ENCODE measurements at places on chromosomes 6 and 20.

DNA sequence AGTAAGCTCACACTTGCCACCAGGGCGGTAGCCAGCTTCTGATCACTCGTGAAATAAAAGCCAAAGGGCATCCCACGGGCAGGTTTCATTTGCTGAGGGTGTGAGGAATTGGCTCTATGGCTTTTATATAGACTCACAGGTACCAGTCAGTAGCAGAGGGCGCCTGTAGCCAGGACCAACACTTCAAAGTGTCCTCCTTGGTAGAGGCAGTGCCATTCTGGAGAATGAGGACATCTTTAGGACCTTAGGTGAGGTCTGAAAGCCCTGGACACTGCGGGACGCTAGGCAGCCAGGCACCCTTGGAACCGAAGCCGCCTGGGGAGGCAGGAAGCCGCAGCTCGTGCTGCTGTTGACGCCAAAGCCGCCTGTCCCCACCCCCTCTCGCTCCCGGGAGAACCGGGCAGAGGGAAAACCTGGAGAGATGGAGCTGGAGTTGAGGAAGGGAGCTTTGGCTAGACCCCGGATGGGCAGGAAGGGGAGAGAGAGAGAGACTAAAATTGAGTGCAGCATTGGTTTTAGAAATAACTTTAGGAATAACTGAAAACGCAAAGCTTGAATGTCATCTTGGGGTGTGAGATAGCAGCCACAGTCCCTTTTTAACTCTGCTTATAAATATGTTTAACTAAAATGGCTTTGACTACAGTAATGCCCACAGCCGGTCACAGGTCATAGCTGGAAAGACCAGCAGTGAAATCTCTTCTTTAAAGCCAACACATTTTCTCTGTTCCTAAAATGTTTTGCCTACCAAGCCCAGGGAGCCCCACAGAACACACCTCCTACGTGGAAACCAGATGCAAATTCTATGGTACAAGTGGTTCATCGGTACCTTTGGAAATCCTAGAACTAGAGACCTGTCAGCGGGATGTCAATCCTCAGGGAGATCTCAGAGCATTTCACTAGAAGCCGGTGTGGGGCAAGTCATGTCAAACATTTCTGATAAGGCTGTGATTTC, 128.5 kb upstream of the CDYL start:
- no peak for DNase-seq

DNA sequence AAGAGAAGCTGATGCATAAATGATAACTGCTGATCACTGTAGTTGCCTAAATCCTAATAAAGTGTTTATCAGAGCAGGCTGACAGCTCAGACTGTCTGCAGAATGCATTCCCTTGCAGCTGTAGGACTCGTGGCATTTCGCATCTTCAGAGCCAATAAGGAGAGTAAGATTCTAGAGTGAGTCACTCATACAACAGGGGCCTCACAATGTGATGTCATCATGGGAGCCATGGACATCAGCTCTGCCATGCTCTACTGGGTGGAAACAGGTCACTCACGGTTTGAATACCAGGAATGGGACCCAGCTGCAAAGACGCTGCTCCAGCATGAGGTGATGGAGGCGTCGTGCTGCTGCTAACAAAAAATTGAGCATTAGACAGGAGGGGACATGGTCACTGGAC, 7.4 kb downstream of the FAM209B start:
- no peak for DNase-seq

DNA sequence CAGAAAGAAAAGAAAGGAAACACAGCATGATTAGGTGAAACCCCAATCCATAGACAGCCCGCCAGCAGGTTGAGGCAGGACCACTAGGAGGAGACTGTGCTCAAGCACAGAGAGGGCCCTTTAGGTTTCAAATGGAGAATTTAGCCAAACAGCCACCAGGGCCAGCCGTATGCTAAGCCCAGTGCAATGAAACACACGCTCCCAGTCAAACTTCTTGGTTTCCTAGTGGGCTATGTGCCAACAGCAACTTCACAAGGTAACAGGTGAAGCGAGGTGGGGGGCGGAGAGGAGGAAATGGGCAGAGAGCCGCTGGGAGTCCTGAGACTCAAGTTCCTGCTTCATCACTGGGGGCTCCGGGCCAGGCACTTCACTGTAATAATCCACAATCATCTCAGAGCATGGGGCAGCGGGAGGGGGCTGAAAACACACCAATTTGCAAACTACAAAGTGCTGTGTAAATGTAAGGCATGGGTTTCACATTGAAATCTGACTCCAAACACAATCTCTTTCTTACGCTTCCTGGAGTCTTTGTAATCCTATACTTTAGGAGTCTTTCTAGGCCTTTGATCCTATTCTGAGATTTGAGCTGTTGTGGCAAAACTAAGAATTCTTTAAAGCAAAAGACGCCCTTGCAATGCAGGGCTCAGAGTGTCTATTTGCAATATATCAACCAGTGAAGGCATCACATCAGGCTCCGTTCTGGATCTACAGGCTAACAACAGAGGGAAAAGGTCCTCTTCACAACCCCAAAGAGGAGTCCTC, 117.3 kb downstream of the OPRM1 start:
- peak; percentile 32 for DNase-seq

- peak; percentile 64 for DNase-seq
These were observed 8.0 kb downstream of the MYLIP start for GRCh38 chr6:16136621-16137450.

DNA sequence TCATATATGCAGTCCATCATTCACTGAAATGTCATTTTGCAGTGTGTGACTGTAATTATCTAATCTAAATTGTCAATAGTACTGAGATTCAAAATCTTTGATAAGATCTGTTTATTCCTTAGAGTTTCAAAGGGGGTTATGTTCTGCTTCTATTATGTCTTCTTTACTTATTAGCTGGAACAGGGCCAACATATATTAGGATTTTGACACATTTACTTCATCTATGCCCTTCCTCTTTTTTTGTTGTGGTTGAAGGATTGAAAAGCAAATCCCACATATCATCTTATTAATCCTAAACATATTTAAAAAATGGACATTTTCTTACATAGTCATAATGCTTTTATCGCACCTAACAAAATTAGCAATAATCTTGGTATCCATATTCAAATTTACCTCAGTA, 30.3 kb upstream of the MAS1 start:
- DNase-seq = no peak

- DNase-seq = no peak
These were observed 13.8 kb upstream of the IYD start for GRCh38 chr6:150354754-150355571.

DNA sequence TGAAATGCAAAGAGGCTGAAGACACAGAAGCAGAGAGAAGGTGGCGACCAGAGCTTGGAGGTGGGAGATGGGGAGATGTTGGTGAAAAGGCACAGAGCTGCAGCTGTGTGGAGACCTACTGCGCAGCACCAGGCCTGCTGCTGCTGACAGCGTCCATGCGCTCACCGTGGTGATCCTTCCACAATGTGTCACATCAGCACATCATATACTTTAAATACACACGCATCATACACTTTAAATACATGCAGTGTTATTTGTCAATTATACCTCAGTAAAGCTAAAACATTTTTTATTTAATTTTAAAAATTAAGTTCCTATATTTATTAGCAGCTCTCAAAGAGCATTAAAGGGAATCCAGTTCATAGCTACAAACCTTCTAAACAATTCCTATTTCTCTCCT, 200.9 kb downstream of the TTLL2 start:
- DNase-seq = no peak

DNA sequence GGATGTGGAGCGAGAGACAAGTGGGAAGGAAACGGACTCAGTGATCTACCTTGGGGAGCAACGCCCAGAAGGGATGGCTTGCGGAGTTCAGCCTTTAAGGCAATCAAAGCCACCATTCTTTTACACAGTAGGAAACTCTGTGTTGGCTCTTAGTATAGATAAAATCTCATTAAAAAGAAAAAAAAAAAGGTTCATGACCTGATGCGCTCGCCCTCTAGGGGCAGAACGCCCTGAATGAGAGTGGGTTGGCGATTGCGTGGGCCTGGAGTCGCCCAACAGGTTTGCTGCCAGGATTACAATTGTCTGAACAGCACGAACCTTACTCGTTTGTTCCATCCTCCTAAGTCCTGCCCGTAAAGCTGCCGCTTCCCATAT, 1.2 kb downstream of the TPD52L1 start:
- DNase-seq = peak; percentile 34

- DNase-seq = no peak
These were observed 13.8 kb downstream of the SYTL3 start for GRCh38 chr6:158663625-158664165.

- DNase-seq = peak; percentile 97
These were observed 224.9 kb downstream of the IBTK start for GRCh38 chr6:82022614-82023129.

- DNase-seq = peak; percentile 73
These were observed 1370.3 kb upstream of the CITED2 start for GRCh38 chr6:140744659-140745320.

DNA sequence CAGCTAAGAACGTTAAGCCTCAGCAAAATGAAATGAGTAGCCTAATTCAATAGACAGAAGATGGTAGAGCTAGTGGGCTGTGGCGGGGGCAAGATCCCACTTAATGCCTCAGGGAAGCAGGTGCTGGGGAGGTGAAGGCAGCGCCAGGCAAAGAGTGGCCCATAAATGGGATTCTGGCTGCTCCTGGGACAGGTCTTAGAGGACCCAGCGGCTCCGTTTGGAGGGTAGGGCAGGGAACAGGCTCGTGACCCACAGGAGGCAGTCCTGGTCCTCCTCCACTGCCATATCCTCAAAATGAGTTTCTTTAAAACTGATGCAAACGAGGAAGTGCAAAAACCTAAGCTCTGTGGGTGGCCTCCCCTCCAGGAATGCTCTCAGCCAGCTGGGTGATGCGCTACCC, 32.7 kb downstream of the SAYSD1 start:
- DNase-seq = no peak

GRCh38 chr6:156617376-156617775, 159.8 kb upstream of the ARID1B start:
- peak; percentile 61 for DNase-seq

- no peak for DNase-seq
These were observed 91.8 kb downstream of the CHD6 start for GRCh38 chr20:41526327-41526726.

DNA sequence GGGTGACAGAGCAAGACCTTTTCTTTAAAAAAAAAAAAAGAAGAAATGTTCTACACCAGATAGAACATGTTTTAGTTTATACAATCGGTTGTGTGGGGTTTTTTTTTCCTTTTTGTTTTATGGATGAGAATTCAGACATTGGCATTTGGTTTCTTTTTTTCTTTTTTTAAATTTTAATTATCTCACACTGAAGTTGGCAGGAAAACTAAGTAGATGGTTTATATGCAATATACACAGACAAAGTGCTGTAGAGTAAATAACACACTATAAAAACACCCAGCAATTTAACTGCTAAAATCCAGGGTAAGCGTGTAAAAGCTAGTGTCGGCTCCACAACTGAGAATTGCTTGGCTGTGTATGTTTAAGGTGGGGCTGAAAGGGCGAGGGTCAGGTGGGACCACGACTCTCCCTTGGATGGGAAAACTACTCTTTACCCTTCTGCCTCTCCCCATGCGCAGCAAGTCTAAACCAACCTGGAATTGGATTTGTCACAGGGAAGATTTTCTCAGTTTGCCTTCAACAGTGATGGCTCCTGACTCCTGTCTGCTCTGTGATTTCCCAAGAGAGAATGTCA, 147.1 kb upstream of the MARCKS start:
- no peak for DNase-seq

DNA sequence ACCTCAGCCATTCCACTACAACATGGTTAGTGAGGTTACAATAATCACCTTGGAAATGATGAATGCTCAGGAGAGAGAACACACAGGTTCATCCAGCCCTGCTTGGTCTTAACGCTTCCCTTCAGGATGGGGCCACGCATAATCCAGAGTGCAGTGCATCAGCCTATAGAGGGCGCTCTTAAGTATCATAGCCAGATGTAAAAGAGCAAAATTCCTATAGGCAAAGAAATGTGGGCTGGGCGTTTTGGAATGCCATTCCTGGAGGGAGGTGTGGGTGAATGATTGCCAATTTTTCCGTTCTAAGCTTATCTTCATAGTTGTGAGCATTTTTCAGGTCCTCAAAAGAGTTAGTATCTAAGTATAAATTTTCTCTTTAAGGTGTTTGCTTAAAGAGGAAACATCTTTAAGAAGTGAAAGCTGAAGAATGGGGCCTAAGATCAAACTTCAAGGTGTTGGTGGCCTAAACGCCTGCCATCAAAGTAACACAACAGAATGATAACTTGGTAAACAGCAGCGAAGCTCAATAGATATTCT, 1.8 kb downstream of the RIPOR2 start:
- no peak for DNase-seq

GRCh38 chr20:13089950-13090469, 81.2 kb downstream of the SPTLC3 start:
- no peak for DNase-seq

DNA sequence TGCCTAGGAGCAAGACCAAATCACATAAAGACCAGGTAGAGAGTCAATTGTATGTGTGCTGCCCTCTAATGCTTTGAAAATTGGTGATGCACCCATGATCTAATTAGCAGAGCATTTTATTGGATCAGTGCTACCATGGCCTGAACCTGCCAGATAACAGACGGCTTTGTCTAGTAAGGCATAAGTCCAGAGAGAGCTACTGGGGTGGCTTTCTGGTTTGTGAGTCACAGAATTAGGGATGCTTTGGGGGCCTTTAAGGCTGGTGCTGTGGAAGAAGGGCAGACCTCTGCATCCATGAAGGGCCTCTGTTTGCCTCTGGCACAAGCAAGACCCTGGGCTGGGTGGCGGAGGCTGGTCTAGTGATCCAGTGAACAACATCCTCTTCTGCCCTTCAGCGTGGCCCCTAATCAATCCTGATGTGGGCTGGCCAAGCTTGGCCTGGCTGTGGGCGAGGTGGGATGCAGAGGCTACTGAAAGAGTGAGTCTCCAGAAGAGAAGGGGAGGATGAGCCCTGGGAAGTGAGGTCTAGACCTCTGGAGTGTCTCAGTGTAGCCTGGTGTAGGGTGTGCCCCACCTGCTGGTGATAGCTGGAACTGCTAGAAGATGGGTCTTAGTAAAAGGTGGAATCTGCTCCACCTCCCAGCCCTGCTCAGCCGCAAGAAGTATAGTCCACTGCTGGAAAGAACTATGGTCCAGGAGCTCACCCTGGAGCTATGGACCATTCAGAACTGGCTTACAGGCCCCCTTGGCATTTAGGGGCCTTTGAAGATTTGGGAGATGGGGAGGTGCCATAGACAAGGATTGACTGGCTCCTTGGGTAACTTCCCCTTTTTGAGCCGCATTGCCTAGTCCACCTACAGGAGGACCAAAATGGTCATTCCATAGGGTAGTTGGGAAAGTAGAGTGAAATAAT, 36.7 kb upstream of the AAR2 start:
- DNase-seq = peak; percentile 42

- DNase-seq = no peak
These were observed 63.1 kb downstream of the SEC63 start for GRCh38 chr6:107894809-107895396.

- DNase-seq = peak; percentile 31
These were observed 67.4 kb downstream of the ZBTB2 start for GRCh38 chr6:151323791-151324487.

Data from foreskin keratinocyte (primary cell).